Left cardiac atrium (tissue), 4 donors: ENCODE measurements at places on chromosomes 2 and 18. TPM values are rescaled to one million over a fixed set of nuclear protein-coding genes. Genes with fewer than 3 reads are reported as not detected.
A peak's percentile ranks its signal among the peaks of the same experiment; 100 is the strongest.

The AGXT gene
- 0.29 TPM for total RNA-seq

DNA sequence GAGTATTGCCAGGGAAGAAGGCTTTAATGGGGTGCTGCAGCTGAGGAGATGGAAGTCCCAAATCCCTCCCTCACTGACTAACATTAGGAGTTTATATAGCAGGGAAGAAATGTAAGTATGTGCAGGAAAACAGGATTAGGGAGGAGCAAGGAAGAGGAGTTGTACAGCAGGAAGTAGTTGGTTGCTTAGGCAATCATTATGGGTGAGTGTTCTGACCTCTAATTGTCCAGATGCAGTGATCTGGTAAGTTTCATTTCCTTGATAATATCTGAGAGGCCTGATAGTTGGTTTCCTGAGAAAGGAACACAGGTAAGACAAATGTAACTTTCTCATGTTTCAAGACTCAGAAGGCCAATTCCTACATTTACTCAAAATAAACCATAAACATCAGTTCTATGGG, 331.9 kb upstream of the GULP1 start:
- no peak for DNase-seq

DNA sequence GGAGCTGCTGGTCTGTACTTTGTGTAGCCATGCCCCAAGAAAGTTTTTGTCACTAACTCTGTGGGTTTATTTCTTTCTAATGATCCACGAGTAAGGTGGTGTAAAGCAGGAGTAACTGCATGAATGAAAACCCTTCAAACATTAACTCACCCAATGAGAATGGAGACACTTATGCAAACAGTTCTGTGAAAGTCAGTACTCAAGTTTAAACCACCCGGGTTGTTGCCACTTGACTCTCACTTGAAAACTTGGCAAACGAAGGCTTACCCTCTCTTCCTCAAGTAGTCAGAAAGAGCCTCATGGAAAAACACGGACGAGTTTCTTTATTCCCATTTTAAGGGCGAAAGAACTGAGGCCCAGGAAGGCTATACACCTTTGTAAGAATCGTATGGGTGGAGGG, 117.5 kb downstream of the MMADHC start:
- DNase-seq: no peak

GRCh38 chr18:63514888-63515678, 27.1 kb upstream of the SERPINB12 start:
- no peak for DNase-seq

The UGT1A3 gene
- not detected for total RNA-seq

DNA sequence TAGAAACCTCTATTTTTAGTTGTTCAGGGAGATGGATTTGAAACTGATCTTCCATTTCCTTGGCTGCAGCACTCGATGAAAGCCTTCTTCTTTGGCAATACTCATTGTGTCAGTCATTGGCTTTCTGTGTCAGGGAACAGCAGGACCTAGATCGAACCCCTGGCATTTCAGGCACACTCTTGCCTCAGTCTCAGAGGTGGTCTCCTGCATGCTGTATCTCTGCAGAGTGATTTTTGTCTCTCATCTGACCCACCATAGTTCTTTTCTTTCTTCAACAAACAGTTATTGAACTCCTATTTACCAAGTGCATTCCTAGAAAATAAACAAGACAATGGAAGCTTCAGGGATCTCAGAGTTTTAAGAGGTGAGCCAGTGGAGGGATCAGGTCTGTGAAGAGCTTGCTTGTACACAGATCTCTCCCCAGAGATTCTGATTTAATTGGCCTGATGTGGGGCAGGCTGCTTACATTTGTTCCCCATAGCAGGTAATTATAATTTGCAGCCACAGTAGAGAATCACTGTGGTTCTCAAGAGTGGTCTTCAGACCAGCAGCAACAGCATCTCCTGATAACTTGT, 473.1 kb upstream of the TCF4 start:
- DNase-seq: no peak

DNA sequence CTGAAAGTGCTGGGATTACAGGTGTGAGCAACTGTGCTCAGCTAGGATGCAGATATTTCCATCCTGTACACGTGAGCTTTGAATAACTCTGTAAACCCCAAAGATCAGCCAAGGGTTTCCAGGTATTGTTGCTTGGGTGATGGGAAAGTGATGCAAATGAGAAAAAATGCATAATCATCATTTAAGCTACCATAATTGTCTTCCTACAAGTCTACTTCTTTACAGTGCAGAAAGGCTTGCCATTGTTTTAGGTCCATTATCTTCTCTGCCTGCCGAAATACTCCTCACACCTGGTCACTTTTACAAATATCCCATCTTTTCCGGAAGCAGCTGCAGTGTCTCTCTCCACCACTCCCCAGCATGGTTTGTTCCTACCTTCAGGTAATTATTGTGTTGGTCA, 259.8 kb upstream of the CCDC68 start:
- no peak for DNase-seq

DNA sequence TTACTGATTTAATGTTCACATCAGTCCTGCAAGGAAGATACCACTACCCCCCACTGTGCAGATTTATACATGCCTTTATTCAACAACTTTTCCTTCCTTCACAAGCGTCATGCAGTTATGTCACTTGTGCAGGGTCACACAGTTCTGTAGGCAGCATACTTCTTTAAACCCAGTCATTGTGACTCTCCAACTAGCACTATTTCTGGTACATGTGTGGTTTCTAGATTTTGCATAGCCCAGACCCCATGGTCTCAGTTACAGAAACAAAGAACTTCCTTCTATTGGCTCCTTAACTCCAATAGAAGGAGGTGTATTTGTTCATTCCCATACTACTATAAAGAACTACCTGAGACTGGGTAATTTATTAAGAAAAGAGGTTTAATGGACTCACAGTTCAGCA, 333.1 kb downstream of the ZNF516 start:
- DNase-seq: no peak

GRCh38 chr2:219207134-219207883, 727 bp downstream of the ZFAND2B start:
- no peak for DNase-seq

The STARD7 gene
- 185 TPM for total RNA-seq

The EIF5B gene
- total RNA-seq: 66.9 TPM

DNA sequence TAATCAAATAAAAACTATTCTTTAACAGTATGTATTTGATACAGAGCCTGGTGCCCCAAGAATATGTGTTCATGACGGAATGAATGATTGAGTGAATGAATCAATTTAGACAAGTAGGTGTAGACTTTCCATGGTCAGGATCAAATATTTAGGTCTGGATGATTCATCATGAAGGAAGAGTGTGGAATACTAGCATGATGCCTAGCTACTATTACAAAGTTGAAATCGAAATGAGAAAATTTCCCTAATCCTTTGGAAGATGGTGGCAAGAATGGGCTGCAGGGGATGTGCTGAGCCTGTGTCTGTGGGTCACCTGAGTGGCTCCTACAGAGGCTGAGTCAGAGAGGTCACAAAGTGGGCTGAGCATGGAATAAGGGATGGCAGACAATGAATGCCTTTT, 3.1 kb upstream of the MALT1 start:
- DNase-seq: no peak

GRCh38 chr18:62201870-62202269, 14.8 kb downstream of the RELCH start:
- DNase-seq: no peak

DNA sequence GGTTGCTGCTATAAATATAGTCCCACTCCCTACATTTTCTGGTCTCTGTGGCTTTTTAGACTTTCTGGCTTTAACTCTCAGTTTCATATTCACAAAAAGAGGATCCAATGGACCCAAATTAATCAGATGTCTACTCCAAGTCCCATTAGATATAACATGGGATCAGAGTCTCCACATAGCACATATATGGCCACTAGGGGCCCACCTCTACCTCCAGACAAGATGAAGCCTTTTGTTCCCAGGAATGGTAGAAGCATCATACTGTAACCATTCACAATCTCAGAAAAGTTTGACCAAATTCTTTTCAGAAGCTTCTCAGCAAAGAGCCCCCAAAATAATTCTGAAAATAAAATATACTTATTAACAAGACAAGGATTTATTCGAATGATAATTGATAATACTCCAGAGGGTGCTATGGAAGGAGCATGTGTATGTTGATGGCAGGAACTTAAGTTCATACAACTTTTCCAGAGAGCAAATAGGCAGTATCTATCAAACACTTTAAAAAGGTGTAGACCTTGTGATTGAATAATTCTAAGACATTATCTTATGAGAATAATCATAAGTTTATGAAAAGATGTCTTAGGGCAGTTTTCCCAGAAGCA, 382.3 kb upstream of the CRIM1 start:
- DNase-seq: no peak

- DNase-seq: no peak
Measured at GRCh38 chr2:84878896-84879583, 1.8 kb downstream of the TRABD2A start.

The SLC23A3 gene
- 0.47 TPM for total RNA-seq

GRCh38 chr2:15643791-15644585, 52.3 kb downstream of the DDX1 start:
- DNase-seq: no peak

The CHRND gene
- total RNA-seq: not detected

DNA sequence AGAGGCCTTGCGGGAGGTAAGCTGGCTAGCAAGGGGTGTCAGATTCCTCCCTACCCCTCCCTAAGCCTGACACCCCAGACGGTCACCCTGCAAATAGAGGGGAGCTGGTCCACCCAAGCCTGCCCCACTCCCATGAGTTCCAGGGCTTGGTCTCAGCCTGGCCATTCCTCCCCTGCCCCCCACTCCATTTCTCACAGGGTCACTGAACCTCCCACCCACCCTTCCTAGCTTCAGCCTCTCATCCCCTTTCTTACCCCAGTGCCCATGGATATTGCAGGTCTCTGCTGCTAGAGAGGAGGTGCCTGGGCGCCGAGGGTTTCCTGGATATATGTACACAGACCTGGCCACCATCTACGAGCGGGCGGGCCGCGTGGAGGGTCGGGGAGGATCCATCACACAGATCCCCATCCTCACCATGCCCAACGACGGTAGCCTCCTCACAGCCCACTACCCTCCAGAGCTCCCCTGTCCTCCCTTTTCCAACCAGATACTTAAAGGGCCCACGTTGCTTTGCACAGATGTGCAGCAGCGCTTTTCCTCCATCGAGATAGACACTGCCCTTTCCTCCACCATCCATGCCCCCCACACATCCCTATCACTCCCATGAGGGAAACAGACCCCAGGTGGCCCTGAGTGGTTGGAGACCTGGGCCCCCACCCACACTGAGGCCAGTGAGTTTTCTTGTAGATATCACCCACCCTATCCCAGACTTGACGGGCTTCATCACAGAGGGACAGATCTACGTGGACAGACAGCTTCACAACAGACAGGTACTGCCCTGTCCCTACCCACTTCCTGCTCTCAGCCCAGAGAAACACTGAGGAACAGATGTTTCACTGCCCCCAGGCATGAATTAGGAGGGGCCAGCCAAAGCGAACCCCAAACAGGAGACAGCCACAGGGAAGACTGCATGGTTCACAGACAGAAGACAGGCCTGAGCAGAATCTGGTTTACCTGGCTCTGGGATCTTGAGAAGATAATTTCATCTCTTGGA, 15.2 kb upstream of the ANKRD53 start:
- no peak for DNase-seq

The UGP2 gene
- total RNA-seq: 303 TPM

DNA sequence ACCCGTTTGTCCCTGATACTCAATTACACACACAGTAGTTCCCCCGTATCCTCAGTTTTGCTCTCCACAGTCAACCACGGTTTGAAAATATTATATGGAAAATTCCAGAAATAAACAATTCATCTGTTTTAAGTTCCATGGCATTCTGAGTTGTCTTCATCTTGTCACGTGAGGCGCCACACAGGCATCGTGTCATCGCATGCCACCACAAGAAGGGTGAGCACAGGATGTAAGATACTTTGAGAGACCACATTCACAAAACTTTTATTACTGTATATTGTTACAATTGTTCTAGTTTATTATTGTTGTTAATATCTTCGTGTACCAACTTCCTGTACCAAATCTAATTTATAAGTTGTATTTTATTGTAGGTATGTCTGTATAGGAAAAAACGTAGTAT, 17.7 kb downstream of the ADNP2 start:
- DNase-seq: no peak

- peak; percentile 46 for DNase-seq
Measured at GRCh38 chr2:11446733-11447248, 19.2 kb downstream of the E2F6 start.

- DNase-seq: no peak
Measured at GRCh38 chr18:73693091-73693490, 454.5 kb downstream of the FBXO15 start.

GRCh38 chr2:132949108-132949507, 279.1 kb upstream of the LYPD1 start:
- no peak for DNase-seq

The HOXD3 gene
- total RNA-seq: 1.1 TPM

GRCh38 chr18:34880403-34880802, 160.8 kb upstream of the MAPRE2 start:
- DNase-seq: no peak

- DNase-seq: no peak
Measured at GRCh38 chr2:75666911-75667310, 20.3 kb downstream of the MRPL19 start.

The SLC5A6 gene
- total RNA-seq: 20.0 TPM

- no peak for DNase-seq
Measured at GRCh38 chr18:37306432-37306831, 259.2 kb downstream of the CELF4 start.

DNA sequence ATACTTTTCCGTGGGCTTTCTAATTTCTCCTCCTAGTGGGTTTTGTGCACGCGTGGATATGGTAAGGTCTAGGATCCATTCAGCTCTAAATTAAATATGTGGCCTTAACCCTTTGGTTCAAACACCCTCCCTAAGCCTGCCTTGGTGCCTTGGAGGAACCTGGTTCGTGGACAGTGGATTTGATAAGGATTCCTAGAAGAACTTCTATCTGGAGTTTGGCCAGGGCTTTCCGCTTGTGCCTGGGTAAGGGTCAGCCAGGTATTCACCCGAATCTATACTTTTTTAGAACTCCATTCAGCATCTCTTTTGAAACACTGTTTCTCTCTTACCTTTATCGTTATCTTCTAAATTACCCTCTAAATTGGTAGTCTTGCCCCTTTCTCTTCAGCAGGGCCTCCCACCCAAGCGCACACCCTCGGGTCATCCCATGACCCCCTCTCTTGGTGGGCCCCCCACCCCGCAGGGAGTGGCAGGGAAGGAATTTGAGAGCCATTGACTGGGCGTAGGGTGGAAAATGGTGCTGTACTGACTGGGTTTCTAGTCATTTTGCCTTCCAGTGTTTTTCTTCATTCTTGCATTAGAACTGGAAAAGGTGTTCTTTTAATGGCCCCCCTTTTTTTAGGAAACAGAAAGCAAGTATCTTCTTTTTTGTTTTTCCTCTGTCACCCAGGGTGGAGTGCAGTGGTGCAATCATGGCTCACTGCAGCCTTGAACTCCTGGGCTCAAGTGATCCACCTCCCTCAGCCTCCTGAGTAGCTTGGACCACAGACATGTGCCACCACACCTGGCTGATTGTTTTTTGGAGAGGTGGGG, 1.8 kb downstream of the SOCS6 start:
- no peak for DNase-seq

The NPAS2 gene
- 33.8 TPM for total RNA-seq

The UGT1A4 gene
- total RNA-seq: not detected

- DNase-seq: no peak
Measured at GRCh38 chr18:59109375-59109774, 30.3 kb upstream of the SEC11C start.

The DLGAP1 gene
- total RNA-seq: 0.47 TPM

GRCh38 chr2:122692400-122693083, 937.1 kb downstream of the TSN start:
- no peak for DNase-seq

The ASB18 gene
- 2.7 TPM for total RNA-seq

The MDH1B gene
- total RNA-seq: 0.50 TPM

- no peak for DNase-seq
Measured at GRCh38 chr2:191516260-191516659, 161.7 kb upstream of the NABP1 start.

The SLC9A4 gene
- total RNA-seq: not detected
